ENCODE measurements at places on chromosomes 2 and 18.

DNA sequence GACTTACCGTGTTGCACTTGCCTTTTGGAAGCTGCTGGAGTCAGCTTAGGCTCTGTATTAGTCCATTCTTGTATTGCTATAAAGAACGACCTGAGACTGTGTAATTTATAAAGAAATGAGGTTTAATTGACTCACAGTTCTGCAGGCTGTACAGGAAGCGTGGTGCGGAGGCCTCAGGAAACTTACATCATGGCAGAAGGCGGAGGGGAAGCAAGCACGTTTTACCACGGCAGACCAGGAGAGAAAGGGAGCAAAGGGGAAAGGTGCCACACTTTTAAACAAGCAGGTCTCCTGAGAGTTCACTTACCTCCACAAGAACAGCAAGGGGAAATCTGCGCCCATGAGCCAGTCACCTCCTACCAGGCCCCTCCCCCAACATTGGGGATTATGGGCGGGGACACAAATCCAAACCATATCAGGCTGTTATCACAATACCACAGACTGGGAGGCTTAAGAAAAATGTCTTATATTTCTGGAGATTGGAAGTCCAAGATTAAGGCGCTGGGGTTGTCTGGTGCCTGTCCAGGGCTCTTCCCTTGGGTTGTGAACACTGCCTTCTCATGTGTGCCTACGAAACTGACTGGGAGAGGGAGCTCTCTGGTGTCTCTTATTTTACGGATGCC is 3.6 kb upstream of the D2HGDH start:
- no peak for DNase-seq

GRCh38 chr18:77105680-77106079 is 26.9 kb downstream of the MBP start:
- DNase-seq, result no peak

DNA sequence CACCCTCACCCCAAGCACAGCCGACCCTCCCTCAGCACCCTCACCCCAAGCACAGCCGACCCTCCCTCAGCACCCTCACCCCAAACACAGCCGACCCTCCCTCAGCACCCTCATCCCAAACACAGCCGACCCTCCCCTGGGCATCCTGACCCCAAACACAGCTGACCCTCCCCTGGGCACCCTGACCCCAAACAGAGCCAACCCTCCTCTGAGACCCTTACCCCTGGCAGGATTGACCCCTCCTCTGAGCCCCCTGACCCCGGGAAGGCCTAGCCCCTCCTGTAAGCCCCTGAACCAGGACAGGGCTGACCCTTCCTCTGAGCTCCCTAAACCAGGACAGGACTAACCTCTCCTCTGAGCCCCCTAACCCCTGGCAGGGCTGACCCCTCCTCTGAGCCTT is 84.4 kb upstream of the RAB6C start:
- no peak for DNase-seq

DNA sequence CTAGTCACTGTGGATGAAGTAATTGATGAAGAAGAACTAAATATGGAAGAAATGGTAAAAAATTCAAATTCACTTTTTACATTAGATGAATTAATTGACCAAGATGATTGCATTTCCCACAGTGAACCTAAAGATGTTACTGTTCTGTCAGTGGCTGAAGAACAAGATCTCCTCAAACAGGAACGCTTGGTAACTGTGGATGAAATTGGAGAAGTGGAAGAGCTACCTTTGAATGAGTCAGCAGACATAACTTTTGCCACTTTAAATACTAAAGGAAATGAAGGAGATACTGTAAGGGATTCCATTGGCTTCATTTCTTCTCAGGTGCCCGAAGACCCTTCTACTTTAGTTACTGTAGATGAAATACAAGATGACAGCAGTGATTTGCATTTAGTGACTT is 26.6 kb upstream of the DYSF start:
- no peak for DNase-seq

- no peak for DNase-seq
These were observed 64.7 kb downstream of the GYPC start for GRCh38 chr2:126720638-126721037.

DNA sequence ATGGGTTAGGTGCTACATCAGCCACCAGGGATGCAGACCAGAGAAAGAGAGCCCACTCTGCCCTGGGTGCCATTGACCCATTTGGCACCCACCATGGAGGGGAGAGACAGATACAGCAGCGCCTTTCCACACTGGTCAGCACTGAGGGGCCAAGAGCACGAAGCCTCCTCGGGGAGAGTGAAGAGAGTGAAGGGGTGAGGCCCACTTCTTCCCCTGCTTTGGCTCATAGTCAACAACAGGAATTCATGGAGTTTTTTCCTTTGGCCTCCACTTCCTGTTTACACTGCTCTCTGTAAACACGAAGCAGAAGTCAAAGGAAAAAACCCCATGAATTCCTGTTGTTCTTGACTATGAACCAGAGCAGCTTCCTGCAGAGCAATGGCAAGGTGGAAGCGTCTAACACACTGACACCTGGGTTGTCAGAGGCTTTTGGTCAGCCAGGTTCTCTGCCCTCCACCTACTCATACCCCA is 80.0 kb downstream of the CCDC93 start:
- no peak for DNase-seq

DNA sequence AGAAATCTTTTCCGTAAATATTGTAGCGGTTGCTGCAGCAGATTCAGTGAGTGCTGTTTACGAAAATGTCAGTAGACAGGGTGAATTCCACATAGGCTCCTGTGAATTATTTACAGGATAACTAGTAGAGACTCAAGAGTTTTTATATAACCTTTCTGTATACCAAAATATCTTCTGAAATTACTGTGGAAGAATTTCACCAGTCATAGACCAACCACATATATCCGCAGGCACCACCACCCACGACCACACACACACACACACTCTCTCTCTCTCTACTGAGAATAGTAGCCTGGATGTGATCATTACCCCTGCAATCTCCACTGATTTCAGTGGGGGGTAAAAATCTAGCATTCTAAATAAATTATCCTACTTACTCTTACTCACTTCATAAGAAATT is 341.8 kb downstream of the RBM43 start:
- no peak for DNase-seq

GRCh38 chr2:20033322-20033721 is 18.1 kb downstream of the LAPTM4A start:
- no peak for DNase-seq

DNA sequence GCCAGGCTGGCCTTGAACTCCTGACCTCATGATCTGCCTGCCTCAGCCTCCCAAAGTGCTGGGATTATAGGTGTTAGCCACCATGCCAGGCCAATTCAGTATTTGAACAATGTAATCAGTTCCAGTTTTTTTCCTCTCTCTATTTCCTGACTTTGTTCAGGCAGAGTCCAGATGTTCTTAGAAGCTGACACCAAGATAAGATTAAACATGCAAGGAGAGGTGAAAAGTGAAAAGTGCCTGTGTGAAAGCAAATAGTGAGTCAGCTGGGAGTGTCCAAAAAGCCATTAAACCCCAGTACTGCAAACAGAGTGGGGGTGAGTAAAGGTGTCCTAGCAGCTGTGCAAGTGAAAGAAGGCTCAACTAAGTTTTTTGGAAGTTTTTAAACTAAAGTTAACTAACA is 231.5 kb downstream of the PTH2R start:
- DNase-seq, result no peak

GRCh38 chr2:112204411-112204810 is 50.4 kb downstream of the ZC3H8 start:
- DNase-seq, result no peak

DNA sequence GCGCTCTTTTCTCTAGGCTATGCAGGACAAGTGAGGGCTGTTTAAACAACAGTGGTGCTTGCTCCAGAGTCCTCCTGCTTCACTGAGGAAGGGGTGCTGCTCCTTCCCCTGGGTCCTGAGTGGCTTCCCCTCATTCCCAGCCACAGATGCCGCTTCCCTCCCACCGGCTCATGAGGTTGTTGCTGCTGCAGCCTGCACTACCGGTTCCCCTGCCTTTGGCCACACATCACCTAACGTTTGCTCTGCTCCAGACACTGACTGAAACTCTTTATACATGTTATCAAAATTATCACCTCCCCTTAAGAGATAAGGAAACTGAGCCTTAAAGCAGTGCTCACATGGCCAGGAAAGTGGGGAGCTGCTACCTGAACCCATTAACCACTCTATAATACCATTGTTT is 130.8 kb upstream of the LGALSL start:
- DNase-seq, result no peak

GRCh38 chr2:240275386-240275785 is 134.9 kb upstream of the OTOS start:
- DNase-seq, result no peak

Measured in left kidney (tissue), 8 donors.